ENCODE measurements at places on chromosomes 16 and 17.
A peak's percentile ranks its signal among the peaks of the same experiment; 100 is the strongest.

DNA sequence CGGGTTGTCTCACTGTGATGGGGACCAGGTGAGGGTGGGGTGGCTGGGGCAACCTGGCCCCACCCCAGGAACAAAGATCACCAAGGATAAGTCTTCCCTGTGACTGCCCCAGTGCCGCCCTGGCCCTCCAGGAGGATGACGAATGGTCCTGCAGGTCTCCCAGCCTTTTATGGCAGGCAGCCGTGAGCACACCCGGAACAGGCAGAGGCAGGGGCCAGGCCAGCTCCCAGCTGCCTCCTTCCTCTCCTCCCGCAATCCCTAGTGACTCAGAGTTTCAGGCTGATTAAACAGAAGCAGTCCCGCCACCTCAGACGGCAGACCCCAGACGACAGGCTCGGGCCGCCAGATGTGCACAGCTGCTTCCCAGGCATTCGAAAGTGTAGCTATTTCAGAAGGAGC lies 13.3 kb downstream of the JUP start:
- peak; percentile 84 for DNase-seq

- DNase-seq: no peak
Observed at GRCh38 chr17:64596439-64596838, 65.7 kb downstream of the SMURF2 start.

DNA sequence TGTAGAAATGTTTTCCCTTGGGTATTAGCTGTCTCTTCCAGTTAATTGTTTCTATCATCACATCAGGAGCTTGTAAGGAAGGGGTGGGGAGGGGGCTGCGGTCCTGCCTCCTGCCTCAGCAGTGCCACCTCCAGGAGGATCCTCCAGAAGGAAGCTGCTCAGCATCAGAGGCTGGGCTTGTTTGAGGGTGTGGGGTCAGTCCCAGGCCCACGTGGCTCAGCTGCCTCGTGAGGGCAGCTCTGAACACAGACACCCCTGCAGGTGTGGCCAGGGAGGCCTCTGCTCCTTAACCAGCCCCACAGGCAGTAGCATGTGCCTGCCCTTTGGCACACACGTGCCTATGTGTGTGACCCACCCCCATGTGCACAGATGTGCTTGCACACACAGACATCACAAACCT lies 46.3 kb downstream of the MRM1 start:
- no peak for DNase-seq

DNA sequence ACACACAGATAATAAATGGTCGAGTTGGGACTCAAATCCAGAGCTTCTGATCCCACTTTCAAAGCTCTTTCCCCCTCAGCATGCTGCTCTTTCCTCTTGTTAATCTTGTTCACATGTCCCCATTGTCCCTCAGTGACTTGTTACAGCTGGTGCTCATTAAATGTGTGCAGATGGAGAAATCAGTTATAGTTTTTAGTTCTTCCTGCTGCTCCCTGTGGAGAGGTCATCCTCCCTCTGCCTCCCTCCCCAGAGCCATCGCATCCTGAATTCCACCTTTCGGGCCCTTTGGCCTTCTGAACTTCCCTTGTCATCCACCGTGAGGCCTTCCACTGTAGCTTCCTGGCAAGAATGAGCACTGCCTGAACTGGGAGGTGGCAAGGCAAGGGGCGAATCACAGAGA lies 179.6 kb downstream of the WSCD1 start:
- no peak for DNase-seq

GRCh38 chr17:73465130-73465952 lies 153.5 kb upstream of the CDC42EP4 start:
- DNase-seq: no peak

- no peak for DNase-seq
Observed at GRCh38 chr17:72972263-72972951, 120.1 kb downstream of the SLC39A11 start.

DNA sequence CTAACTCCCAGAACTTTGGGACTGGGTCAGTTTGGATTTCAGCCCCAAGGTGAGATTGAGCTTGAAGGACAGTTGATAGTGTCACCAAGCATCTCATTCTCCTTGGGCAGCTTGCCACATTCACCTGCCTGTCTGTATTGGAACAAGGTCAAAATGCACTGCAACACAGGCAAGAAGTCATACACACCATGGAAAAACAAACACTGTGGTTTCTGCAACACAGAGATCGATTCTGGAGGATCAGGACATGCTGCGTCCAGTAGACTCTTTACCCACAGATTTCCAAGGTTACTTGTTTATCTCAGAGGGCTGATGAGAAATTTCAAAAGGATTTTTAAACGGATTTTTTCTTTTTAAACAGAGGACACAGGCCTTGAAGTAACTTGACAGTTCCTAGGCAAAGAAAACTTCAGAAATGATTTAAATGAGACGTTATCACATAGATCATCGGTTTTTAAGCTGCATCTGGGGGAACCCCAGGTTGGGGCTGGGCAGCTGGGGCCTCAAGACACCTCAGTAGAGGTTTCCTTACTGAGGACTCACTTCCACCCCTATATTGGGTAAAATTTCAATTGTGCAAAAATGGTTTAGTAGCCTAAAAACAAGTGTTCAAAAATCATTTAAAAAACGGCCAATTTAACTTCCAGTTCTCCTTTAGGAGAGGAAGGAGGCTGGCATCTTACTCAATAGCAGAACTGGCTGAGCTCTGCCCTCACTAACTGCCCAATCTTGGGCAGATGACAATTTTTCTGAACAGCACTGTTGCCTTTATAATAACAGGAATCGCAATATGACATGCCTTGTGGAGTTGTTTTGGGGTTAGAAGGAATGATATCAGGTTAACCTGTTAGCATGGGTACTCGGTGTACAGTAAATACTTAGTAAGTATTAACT lies 299.3 kb downstream of the XYLT1 start:
- no peak for DNase-seq

DNA sequence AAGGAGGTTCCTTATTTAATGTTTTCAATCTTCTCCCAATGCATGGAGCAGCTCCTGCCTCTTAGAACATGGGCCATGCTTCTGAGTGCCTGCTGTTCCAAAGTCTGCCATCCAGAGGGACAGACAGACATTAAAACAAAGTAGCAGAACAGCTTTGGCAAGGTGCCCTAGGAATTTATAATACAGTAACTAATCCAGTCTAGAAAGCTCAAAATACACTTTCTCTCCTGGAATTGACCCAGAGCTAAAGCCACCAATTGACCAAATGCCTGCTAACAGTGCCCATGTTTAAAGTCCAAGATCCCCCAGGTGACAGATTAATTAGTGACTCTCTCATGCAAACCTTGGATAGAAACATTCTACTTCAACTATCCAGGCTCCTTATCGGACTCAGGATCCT lies 11.1 kb upstream of the CHRNE start:
- DNase-seq: peak; percentile 46

DNA sequence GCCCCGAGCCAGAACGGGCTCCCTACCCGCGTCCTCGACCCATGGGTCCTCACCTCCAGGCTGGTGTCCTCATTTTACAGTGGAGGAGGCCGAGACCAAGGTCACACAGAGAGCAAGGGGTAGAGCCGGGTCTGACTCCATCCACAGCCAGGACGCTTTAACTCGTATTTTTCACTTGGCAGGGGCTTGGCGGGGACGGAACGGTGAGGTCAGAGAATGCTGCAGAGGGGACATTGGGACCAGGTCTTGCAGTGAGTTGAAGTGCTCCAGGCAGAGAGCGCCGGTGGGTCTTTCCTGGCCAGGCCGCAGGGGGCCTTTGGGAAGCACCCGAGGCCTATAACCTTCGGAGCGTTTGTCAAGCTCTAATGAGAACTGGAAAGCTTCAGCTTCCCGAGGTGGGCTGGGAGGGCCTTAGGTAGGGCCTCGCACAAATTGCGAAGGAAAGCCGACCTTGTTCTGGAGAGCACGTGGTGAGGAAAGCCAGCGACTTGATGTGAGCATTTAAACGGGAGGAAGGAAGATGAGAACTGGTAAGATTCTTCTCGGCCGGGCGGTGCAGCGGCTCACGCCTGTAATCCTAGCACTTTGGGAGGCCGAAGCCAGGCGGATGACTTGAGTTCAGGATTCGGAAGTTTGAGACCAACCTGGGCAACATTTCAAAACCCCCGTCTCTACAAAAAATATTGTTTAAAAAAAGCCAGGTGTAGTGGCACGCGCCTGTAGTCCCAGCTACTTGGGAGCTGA lies 908 bp upstream of the CLUH start:
- DNase-seq: no peak

- no peak for DNase-seq
Observed at GRCh38 chr16:88657371-88657770, 5.5 kb downstream of the MVD start.

DNA sequence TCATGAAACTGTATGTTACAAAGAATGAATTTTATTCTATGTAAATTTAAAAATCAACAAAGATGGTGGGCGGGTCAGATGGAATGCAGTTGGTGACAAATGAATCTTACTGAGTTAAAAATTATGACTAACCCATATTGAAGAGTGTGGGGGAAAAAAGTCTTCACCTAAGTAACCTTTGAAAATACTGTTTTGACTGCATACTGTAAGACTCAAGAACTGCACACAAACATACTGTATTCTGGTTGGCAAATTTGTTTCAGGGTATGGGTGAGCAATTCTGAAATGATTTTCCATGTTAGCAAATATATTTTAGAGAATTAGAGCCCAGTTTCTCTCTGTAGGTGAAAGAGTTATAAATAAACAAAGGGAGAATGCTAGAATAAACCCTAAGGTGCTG lies 153.7 kb upstream of the KCNJ18 start:
- DNase-seq: no peak

DNA sequence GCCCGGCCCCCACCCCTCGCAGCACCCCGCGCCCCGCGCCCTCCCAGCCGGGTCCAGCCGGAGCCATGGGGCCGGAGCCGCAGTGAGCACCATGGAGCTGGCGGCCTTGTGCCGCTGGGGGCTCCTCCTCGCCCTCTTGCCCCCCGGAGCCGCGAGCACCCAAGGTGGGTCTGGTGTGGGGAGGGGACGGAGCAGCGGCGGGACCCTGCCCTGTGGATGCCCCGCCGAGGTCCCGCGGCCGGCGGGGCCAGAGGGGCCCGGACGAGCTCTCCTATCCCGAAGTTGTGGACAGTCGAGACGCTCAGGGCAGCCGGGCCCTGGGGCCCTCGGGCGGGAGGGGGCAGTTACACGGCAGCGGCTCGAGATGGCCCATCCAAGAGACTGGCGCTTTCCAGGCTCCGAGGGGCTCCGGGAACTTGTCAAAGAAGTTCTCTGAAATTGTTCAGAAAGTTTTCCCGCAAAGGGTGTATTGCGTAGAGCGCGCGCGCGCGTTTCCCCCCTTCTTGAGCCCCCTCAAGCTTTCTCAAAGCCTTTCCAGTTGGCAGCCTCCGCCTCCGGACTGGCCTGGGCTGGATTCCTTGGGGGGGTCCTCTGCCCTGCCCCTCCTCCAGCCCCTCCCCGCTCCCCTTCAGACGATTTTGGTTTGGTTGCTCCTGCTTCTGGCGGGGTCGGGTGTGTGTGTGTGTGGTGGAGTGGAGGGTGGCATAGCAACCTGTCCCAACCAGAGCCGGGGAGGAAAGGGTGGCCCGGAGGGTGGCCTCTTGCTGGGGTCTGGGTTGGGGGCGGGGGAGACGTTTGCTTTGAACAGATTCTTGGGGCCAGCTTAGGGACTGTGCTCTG lies 504 bp downstream of the ERBB2 start:
- DNase-seq: peak; percentile 85

- DNase-seq: peak; percentile 66
Observed at GRCh38 chr17:77282524-77283515, 142.1 kb downstream of the SEC14L1 start.

DNA sequence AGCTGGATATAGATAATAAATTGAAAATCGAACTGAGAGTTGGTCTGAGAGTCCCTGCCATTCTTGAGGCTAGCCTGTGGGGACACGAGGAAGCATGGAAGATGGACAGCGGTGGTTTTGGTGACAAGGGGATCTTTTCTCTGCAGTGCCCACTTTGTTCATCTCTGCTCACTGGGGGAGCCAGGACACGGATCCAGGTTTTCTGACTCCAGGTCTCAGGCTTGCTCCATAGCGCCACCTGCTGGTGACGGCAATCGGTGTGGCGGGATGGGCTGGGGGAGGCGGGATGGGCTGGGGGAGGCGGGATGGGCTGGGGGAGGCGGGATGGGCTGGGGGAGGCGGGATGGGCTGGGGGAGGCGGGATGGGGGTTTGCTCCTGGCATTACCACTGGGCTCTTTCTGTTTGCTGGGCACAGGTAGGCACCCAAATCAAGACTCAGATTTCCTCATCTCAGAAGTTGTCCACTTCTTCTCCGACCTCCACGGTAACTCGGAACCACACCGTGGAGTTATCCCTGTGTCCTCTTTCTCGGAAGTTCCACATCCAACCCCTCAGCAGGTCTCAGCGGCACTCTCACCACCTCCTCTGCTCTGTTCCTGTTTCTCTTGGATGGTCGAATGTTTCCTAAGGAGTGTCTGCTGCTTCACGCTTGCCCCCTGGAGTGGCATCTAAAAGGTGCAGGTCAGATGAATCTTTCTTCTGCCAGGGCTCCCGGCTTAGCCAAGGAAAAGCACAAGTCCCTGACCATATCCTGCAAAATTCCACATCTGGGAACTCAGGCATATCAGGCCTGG lies 142.4 kb downstream of the CYLD start:
- no peak for DNase-seq

DNA sequence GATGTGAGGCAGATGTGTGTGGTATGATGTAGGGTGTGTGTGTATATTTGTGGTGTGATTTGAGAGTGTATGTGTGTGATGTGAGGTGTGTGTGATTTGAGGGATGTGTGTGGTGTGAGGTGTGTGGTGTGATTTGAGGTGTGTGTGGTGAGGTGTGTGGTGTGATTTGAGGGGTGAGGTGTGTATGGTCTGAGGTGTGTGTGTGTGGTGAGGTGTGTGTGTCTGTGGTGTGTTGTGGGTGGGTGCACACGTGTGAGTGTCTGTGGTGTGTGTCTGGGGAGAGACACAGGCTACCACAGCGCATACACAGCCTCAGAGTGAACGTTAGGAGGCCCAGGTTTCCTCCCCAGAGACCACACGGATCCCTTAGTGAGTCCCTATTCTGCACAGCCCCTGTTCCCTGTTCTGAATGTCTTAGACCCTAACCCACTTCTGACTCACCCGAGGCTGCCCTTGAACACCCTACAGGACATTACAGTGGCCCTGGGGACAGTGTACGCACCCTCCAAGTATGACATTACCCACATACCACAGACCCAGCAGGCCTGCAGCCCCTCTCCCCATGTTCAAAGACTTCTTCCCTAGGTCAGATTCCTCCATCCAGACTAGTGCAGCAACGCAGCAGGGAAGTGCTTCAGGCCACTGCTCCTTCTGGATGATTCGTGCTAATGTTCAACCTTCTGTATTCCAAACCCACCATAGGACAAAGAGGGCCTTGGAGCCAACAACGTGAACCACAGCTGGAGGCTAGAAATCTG lies 3.5 kb upstream of the RAB37 start:
- DNase-seq: no peak

DNA sequence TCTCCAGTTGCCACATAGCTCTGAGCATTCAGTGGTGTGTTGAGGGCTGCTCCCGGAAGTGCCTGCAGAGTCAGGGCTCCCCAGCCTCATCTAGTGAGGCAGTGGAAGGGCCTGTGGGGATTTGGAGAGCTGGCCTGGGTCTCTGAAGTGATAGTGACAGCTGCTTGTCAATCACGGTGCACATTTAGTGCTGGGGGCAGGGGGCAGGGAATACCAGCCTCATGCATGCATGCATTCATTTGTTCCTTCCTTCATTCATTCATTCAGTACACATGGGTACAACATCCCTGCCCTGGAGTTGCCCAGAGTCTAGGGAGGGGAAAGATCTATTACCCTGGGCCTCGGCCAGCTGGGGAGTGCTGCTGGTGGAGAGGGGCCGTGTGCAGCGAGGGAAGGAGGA lies 11.3 kb upstream of the STH start:
- DNase-seq: no peak
